GM12864 (cell line): ENCODE measurements at places on chromosomes 3 and 15.

- DNase-seq = no peak
Observed at GRCh38 chr3:113615976-113616375, 80.5 kb downstream of the USF3 start.

DNA sequence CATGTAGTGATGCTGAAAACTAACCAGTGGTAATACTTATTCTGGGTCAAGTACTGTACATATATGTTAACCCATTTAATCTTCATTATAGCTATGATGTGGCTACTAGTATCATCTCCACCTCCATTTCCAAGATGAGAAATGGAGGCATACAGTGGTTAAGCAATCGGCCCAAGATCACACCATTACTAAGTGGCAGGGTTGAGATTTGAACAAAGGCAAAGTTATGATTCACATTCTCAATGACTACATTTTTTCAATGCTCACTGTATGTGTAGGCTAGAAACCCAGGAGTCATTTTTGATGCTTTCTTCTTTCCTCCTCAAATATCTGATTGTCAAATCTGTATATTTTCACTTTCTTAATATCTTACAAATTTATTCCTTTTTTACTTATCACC lies 30.2 kb downstream of the ABI3BP start:
- DNase-seq = no peak

DNA sequence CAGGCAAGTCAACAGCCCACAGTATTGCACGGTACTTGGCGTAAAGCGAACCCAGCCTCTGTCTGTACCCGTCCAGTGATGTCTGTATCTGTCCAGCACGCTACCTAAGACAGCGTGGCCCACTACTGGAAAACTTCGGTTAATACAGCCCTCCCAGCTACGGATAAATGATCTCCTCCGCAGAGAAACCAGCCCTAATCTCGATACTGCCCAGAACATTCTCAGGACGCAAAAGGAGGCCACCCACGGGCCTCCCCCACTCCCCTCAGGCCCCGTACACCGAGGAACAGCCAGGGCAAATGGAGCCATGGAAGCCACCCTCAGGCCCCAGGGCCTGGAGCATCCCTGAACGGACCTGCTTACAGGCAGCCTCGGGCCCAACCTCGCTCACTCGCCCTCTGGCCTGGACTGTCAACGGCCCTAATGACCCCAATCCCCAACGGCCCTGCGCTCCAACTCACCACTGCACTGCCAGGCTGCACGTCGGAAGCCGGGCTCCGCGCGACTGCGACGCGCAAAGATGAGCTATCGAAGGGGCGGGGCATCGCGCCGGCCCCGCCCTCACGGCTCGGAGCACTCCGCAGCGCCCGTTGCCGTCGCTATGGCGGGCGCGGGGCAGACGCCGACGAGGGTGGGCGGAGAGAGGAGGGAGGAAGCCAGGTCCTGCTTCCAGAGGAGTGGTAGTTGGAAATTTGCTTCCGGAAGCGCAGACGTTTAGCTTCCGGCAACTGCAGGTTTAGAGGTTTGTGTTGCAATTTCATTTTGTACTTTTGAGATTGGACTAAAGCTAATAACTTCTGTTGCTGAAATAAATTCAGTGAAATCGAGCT lies at the start of gene SKIC8:
TSS of gene SKIC8 (minus strand) at position 509 of the 830 bp plus-strand sequence. CDS start 3,923 bp downstream, outside the sequence.
- peak; percentile 67 for DNase-seq

GRCh38 chr3:118810499-118811035 lies 224.1 kb downstream of the IGSF11 start:
- peak; percentile 68 for DNase-seq

DNA sequence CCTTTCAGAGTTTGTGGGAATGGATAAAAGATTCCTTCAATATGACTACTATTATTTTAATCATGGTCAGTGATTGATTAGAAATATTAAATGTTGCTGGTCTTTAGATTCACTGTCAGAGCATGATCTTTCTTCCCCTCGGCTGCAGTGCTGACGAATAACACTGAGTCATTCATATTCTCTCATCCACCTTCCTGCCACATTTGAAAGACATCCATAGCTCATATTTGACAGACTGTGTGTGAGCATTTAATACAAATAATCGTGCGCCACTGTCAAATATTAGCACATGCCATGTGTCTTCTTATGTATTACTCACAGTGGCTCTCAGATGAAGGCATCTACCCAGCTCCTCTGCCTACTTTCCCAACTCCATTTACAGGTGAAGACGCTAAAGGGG lies 476.5 kb upstream of the TPRG1 start:
- no peak for DNase-seq

- no peak for DNase-seq
Observed at GRCh38 chr3:55144015-55144673, 216.3 kb upstream of the LRTM1 start.

DNA sequence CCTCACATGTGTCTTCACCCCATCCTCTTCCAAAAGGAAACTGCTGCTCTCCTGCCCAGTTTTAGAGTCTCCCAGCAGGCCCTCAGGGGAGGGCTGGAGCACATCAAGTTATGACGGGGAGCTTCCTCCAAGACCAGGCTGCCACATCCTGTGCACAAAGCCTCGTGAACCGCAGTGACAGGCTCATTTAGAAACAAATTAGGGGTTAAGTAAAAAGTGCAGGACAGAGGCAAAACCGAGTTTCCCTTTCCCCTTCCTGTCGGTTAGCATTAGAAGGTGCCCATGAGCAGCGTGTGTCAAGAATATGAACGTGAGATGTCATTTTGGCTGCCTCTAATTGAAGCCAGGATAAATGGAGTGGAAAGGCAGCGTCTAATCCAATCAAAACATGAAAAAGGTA lies 199.7 kb downstream of the ARRDC4 start:
- peak; percentile 30 for DNase-seq

GRCh38 chr3:42020684-42021307 lies 58.9 kb upstream of the ULK4 start:
- DNase-seq = no peak

DNA sequence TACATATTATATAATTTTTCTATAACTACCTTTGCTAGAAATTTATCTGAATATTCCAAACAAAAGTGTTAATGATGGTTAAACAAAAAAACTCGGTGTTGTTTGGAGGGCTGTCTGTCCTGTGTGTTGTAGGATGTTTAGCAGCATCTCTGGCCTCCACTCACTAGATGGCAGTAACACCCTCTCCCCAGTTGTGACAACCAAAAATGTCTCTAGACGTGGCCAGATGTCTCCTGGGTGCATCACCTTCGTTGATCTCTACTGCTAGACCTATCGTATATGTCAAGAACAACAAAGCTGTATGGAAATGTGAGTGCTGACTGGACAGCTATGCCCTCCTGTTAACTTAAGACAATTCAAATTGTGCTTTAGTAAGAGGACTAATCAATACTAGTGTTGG lies 14.1 kb downstream of the ANKRD34C start:
- no peak for DNase-seq
